ENCODE measurements at places on chromosomes 7 and 10.

- DNase-seq, result no peak
These were observed 244.0 kb downstream of the HGF start for GRCh38 chr7:81525841-81526240.

GRCh38 chr10:6669269-6669859, 89.3 kb upstream of the PRKCQ start:
- peak; percentile 16 for DNase-seq

DNA sequence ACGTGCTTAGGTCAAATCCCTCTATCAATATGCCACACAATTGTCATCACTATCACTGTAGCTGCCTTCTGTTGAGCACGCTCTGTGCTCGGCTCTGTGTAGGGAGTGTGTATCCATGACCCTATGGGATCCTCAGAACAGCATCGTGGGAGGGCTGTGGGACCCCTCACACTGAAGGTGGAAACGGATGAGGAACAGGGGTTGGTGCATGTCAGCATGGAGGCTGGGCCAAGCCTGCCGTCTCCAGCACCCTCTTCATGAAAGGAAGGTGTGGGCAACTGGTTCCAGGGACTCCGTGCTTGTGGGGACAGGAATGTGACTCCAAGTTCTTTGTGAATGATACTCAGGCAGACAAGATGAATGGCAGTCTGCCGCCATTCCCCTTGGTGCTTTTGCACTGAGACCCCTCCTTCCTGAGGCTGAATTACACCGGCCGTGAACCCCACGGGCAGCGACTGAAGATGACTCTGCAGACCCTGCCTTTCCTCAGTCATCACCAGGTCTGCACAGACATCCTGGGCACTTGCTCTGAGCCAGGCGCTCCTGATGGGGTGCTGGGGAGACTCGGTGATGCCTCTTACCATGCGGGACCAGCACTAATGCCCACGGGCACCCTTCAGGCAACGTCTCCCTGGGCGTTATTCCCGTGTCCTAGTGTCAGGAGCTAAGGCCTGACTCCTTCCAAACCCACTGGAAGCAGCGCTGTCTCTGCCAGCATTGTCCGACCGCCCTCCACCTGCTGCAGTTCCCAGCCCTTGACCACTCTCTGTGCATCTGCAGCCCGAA, 495.2 kb downstream of the TCERG1L start:
- no peak for DNase-seq

GRCh38 chr7:120070201-120070600, 202.8 kb upstream of the KCND2 start:
- no peak for DNase-seq

DNA sequence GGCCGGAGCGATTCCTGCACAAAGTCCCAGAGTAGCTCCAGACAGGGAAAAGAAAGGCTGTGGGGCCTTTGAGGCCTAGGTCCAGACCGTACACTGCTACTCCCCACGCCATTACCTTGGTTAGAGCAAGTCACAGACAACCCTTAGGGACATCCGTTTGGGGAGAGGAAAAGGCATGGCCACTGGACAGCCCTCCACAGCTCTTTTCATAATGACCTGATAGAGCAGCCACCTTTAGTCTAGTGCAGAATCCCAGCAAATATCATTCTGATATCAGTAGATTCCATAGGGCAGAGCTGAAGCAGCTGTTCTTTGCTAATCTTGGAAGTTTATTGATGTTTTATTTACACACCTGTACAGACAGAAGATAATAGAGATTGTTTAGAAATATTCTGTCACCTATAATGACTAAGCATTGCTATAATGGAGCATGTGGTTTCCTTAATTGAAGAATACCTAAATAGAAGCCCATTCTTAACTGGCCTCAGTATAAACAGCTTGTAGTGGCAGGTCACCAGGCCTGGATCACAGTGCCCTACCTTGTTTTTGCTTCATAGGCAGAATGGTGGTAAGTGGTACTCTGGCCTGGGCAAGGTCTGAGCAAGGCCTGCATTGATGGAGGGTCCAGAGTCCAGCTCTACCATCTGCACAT, 27.9 kb downstream of the OGDH start:
- DNase-seq, result no peak

GRCh38 chr7:157689269-157690057, 352.7 kb downstream of the DNAJB6 start:
- no peak for DNase-seq

GRCh38 chr7:117590191-117590590, 110.4 kb downstream of the CFTR start:
- no peak for DNase-seq

DNA sequence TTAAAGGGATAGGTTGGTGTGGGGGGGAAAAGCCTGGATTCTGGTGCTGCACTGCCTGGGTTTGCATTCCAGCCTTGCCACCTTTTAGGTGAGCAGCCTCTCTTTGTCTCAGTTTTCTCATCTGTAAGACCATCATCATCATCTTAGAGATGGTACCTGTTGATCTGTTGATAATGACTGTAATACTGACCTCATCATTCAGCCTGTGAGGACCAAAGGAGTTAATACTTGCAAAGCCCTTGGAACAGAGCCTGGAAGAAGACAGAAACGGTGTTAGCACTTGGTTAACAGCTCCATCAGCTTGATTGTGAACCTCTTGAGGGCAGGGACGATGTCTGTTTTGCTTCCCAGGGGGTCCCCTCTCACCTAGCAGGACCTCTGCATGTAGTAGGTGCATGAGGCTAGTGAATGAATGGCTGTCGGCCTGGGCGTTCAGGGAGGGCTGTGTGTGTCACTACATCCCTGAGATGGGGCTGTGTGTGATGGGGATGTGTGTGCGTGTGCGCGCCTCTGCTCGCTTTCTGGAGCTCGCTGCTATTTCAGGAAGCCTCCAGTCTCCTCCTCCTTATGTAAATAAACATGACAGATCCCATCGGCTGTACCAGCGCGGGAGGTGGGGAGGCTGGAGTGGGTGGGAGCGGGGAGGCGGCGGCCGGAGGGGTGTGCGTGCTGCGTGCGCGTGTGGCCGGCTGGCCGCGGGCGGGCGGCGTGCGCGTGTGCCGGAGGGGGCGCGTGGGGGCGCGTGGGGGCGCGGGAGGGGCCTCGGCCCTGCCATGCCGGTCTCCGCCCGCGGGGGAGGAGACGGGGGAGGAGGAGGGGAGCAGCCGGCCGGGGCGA, 61.2 kb downstream of the NEURL1 start:
- peak; percentile 21 for DNase-seq

- DNase-seq, result no peak
These were observed at the start of gene CDK14 for GRCh38 chr7:90595801-90596670. Gene CDK14, plus strand, starts transcription at chr7:90596321. Its CDS starts 307 bp downstream, at chr7:90596628.

DNA sequence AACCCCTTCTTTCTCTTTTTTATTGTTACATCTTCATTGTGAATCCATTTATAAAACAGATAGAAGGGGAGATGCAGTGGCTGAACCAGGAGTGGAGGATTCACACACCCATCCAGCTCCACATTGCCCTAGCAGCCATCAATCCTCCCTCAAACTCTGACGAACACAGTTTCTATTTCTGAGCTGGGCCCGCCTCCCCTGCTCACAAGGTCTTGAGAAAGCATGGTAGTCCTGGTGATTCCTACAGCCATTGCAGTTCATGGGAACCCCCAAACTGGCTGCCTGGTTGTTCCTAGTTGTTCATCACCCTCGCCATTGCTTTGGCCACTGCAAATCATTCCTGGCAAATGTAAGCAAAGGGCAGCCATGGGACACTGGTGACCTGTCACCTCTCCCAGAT, 258.5 kb upstream of the AOAH start:
- no peak for DNase-seq

GRCh38 chr10:132607491-132607890, 69.9 kb downstream of the INPP5A start:
- DNase-seq, result no peak

- no peak for DNase-seq
These were observed 16.9 kb downstream of the SHH start for GRCh38 chr7:155795401-155795800.

- DNase-seq, result no peak
These were observed 79.5 kb upstream of the SVIL start for GRCh38 chr10:29714096-29714874.

- DNase-seq, result no peak
These were observed 40.0 kb downstream of the FIGNL1 start for GRCh38 chr7:50409856-50410745.

GRCh38 chr7:92293896-92294590, 48.3 kb downstream of the ANKIB1 start:
- no peak for DNase-seq

GRCh38 chr7:142263598-142264380, 5.9 kb upstream of the PRSS58 start:
- no peak for DNase-seq

DNA sequence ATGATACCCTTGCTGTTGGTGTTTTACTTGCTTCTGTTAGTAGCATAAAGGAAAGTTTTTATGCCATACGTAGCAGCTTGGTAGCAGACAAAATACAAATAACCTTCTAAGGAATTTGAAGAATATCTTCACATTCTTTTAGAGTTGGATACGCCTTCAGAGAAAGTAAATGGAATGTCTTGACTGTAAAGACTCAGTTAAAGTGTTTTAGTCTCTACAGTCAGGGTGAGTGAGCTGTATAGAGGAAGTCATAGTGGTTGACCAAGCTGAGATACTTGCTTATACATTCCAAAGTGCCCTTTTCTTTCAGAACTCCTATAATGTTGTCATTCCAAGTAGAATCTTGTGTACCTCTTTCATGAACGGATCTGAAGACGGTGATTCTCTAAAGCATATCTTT, 37.7 kb downstream of the RABGEF1 start:
- DNase-seq, result no peak

- no peak for DNase-seq
These were observed 35.6 kb downstream of the ANKMY2 start for GRCh38 chr7:16609842-16610450.

DNA sequence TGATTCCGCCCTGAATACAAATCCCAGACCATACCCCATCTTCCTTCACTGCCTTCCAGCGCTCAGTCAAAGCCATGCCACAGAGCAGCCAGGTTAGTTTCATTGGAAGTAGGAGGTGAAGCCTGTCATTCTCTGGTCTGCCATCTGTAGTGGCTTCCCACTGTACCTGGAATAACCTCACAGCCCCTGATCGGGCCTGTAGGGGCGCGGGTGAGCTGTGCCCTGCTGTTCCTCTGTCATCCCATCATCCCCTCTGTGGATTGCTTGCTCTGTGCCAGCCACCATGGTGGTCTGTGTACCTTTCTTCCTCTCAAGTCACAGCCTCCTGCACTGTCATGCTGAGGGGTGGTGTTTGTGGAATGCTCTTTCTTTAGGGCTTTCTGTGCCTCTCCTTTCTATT, 155.1 kb downstream of the ZNF22 start:
- no peak for DNase-seq

- DNase-seq, result no peak
These were observed 29.2 kb upstream of the TNS3 start for GRCh38 chr7:47611045-47611511.

GRCh38 chr10:78458983-78459638, 425.4 kb downstream of the RPS24 start:
- DNase-seq, result no peak

- no peak for DNase-seq
These were observed 1.7 kb downstream of the ZFYVE27 start for GRCh38 chr10:97738616-97739015.

- no peak for DNase-seq
These were observed 74.6 kb downstream of the CACUL1 start for GRCh38 chr10:118680197-118680596.

DNA sequence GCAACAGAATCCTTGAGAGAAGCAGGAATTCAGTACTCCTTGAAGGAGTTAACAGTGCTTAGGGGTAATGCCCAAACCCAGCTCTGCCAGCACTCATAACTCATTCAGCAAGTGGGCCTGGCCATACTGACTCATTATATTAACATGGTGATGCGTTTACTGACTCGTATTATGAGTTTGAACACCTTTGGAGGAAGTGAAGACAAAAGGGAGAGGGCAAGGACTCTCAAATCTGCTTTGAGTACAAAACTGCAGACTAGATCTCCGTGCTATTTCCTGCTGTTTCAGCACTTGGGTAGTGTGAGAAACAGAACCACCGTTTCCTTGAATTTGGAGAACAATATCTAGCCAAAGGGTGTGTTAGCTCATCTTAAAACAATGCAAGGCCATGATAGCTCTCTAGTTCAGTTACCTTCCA, 30.8 kb downstream of the SLC16A9 start:
- no peak for DNase-seq

DNA sequence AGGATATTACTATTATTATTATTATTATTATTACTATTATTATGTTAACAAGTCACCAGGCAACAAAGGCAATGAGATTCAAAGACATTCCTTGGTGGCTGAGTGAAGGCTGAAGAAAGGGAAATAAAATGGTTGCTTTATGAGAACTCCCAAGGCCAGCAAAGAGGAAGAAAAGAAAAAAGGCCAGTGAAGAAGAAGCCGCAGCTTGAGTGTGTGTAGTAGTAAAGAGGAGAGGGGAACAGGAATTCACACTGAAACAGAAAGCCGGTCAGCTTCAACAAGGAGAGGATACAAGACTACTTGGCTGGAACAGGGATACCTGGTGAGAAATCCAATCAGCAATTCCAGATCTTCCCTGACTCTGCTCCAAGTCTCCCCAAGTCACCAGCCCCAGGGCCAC, 42.4 kb downstream of the PLXNA4 start:
- DNase-seq, result no peak

- DNase-seq, result no peak
These were observed 33.4 kb downstream of the ELFN1 start for GRCh38 chr7:1703441-1703840.

DNA sequence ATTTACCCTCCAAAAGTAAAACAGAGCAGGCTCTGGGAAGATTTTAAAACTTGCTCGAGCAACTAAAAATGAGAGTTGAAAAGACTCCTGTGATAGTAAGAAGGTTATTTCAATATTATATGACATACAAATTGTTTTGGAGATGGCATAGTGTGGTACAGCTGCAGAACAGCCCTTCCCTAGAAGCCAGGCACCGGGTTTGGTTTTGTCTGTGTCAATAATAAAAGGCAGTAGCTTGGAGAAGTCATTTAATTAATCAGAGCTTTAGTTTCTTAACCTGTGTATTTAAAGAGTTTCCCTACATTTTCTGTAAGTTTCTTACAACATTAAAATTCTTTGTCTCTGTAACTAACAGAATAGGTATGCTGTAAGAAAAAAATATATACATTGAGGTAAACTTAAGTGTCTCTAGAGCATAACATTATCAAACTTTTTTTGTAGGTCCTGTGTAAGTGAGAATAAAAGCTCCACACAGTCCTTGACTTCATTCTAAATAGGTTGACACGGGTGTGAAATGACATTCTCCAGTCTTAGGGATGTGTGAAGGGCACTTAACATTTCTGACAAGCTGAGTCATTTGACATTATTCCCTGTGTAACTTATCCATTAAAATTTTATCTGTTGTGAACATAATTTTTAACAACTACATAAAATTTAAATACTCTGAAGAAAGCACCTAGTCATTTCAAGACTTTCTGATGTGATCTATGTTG, 425.0 kb upstream of the ETV1 start:
- DNase-seq, result no peak

- peak; percentile 83 for DNase-seq
These were observed 22.3 kb downstream of the ZNF783 start for GRCh38 chr7:149284343-149284742.

GRCh38 chr10:7788639-7789286, 786 bp downstream of the ATP5F1C start:
- DNase-seq, result no peak
